ENCODE measurements at places on chromosomes 2 and 18.

DNA sequence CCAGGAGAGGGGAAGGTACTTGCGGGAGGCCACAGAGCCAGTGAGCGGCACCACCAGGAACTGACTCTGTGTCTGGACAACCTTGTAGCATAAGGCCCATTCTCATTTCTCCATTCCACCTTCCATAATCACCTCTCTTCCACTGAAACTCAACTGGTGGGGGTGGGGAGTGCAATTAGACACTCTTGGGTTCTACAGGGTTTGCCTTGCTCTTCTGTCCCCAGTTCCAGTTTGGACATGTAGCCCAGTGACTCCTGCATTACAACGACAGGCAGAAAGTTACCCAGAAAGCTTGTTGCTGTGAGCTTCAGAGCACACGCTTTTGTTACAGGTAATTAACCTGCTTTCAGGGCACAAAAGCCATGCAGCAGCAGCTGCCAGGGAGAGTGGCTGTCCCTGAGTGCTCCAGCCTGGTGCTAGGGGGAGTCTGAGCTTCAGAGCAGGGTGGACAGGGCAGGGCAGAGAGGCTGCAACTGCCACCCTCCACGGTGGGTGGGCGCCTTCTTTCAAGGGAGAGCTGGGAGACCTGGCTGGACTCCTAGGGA, 65.2 kb downstream of the COPS8 start:
- DNase-seq = no peak

- peak; percentile 90 for DNase-seq
Measured at GRCh38 chr2:74653985-74654882, at the start of gene SEMA4F. TSS of gene SEMA4F (plus strand) at chr2:74654247. CDS start at chr2:74654377, 130 bp downstream.

DNA sequence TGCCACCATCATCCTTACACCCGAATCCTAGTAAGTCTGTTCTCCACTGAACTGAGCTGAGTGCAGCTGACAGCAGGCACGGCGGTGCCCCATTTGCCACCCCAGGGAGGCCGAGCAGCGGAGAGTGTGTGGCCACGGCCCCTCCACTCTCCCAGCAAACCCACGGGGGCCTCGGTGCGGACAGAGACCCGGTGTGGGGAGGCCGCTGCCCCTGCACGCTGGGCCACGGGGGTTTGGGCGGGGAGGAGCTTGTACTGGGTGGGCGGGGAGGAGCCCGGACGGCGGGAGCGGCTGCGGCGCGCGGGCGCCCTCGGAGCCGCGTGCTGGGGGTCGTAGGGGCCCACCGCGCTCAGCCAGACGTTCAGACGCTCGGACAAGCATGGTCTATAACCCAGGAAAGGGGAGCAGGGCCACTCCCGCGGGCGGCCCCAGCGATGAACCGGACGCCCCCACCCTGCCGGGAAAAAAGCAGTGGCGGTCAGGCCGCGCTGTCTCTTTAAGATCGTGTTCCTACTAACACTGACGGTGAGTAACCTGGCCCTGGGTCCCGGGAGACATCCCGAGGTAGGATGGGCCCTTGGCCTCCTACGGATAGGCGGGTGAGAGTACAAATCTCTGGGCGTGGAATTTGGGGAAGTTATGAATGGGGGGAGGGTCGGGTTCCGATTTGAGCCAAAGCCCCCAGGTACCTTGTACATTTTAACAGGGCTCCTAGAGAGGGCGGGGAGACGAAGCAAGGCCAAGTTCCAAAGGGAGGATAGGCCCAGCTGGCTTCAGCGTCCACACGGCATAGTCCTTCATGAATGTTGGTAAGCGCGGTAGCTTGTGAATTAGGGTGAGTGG, at the start of gene ITPRIPL1:
Gene ITPRIPL1 (plus strand): TSS at position 277 of the 843 bp plus-strand sequence. CDS start 523 bp downstream, at position 800.
- no peak for DNase-seq

GRCh38 chr18:32018331-32019250, at the start of gene RNF125:
TSS of gene RNF125 (plus strand) at chr18:32018825. CDS start at chr18:32018864, 39 bp downstream.
- DNase-seq = peak; percentile 74

GRCh38 chr2:1550076-1550475, 136.8 kb downstream of the TPO start:
- no peak for DNase-seq

- DNase-seq = no peak
Measured at GRCh38 chr18:43665105-43665788, 388.0 kb upstream of the SYT4 start.

GRCh38 chr2:218284106-218284811, 8.0 kb downstream of the TMBIM1 start:
- peak; percentile 34 for DNase-seq

DNA sequence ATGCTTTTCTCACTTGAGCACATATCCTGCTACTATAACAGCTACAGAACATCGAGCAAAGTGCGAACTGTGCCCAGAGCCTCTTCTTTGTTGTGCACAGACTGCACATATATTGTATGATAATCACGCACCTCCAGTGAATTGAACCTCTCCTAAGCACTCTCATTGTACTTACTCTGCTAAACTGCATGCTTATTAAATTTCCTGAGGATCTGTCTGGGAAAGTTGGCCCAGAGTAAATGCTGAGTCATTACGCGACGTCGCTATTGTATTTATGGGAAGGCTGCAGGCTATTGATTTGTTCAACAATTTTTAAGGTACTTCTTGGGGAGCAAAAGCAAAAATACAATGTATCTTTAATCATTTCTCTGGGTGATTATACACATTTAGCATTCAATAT, 399.6 kb upstream of the DSEL start:
- no peak for DNase-seq

DNA sequence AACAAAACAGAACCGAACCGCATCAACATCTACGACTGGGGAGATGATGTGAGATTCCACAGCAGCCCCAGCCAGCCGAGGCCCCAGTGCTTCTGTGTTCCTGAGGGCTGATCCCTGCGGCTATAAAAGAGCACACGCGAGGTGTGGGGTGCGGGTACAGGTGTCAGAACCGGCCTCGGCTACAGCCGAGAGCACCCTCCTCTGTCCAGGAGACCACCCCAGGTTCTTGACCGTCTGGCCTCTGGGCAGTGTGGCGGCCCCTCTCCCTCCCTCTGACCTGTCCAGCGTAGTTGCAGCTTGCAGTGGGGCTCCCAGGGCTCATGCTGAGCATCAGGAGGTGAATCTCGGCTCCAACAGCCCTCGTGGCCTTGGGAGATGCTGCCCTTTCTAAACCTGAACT, 23.7 kb downstream of the RTP5 start:
- no peak for DNase-seq

GRCh38 chr2:82837588-82838304, 1621.3 kb downstream of the SUCLG1 start:
- no peak for DNase-seq

DNA sequence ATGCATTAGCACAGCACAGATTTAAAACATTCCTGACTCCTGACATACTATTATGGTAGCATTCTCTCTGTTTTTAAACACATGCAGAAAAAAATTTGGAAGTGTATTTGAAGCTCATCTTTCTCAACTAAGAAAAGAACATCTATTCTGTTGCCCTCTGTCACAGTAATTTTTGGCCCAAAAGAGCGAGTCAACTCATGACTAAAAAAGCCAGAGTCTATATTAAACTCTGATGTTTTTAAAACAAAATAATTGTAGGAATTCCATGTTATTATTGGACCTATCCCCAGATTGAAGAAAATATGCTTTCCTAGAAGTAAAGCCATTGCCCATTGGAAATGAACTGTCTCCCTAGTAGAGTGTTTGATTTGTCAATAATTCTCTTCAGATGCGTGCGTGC, 96.7 kb downstream of the CRIM1 start:
- no peak for DNase-seq

GRCh38 chr2:17517481-17518211, 594 bp downstream of the RAD51AP2 start:
- DNase-seq = no peak

Measured in activated T-cell treated with anti-CD3 and anti-CD28 coated beads for 4 hours (primary cell).